ENCODE measurements at places on chromosomes 1 and 21.

- H3K36me3 ChIP-seq: peaks cover 31% of the 10 kb centered on the region
- H3K27ac ChIP-seq: no peak overlapping the region
- no peak overlapping the region for H3K4me3 ChIP-seq
- no peaks in the 10 kb centered on the region for H3K27me3 ChIP-seq
- H3K4me1 ChIP-seq: peaks cover 32% of the 10 kb centered on the region
- no peak for DNase-seq
Observed at GRCh38 chr1:10540277-10541005, 65.7 kb downstream of the PEX14 start.

DNA sequence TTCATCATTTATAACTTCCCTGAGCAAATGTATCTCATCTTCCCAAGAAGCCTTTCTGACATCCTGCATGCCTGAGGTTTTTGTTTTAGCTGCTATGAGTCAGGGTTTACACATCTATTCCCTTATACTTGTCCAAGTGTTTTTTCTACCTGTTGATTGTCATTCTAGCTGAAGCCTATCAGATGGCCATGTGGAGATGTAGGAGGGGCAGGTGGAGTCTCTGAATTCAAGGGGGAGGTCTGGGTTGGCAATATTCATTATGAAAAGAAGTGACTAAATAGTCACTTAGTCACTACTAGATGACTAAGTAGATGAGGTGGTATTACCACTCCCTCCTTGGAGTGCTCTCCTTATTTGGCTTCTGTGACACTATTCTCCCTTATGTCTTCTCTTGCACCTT lies 52.4 kb downstream of the XCL1 start:
- no peaks in the 10 kb centered on the region for H3K27me3 ChIP-seq
- H3K27ac ChIP-seq: no peak overlapping the region
- H3K4me3 ChIP-seq: no peak overlapping the region
- no peaks in the 10 kb centered on the region for H3K36me3 ChIP-seq
- no peaks in the 10 kb centered on the region for H3K4me1 ChIP-seq
- no peak for DNase-seq

DNA sequence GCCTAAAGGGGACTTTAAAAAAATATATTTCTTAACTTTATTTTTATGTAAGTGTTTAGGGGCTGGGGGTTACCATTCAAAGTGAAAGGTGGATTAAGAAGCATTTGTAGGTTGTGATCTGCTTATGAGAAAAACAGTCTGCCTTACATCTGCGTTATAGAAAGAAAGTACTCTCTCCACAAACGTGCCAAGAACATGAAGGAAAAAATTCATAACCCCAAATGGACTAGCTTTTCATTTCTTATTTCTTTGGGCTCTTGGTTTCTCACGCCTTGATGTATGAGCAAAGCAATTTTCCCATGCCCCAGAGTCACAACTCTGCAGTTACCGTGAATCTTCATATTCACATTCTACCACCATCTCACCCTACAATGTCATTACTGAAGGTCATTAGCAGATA lies 1165.1 kb upstream of the ADGRL4 start:
- no peak for DNase-seq
- H3K27me3 ChIP-seq: no peaks in the 10 kb centered on the region
- peaks cover 2% of the 10 kb centered on the region for H3K4me1 ChIP-seq
- H3K27ac ChIP-seq: no peak overlapping the region
- H3K36me3 ChIP-seq: no peaks in the 10 kb centered on the region
- H3K4me3 ChIP-seq: no peak overlapping the region

- peak overlapping the region; percentile 96 for H3K4me3 ChIP-seq
- peak; percentile 74 for DNase-seq
- H3K36me3 ChIP-seq: no peaks in the 10 kb centered on the region
- H3K27ac ChIP-seq: peak overlapping the region; percentile 100
Observed at GRCh38 chr1:94925561-94926125, 1.3 kb downstream of the CNN3 start.

DNA sequence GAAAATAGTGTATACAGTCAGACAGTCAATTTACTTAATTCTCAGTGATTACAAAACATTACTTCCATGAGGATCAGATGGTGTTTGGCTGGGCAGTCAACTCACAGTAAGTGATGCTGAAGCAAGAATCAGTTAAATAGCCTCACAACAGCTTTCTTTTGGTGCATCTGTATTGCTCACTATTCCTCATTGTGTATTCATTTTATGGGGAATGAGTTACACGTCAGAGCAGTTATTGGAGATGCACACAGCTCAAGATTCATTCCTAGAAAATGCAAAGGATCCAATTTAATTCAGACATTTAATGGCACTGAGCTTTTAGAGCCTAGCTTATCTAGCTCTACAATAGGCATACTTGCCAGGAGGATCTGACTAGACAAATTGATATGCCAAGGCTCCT lies 150.6 kb downstream of the HS2ST1 start:
- DNase-seq: no peak
- H3K4me3 ChIP-seq: no peak overlapping the region
- no peak overlapping the region for H3K27ac ChIP-seq
- H3K36me3 ChIP-seq: peaks cover 19% of the 10 kb centered on the region
- no peaks in the 10 kb centered on the region for H3K27me3 ChIP-seq
